ENCODE measurements at places on chromosomes 7 and 10. TPM values are rescaled to one million over a fixed set of nuclear protein-coding genes. Genes with fewer than 3 reads are reported as not detected.

Gene RAB19
- total RNA-seq, result not detected

Gene TEX36
- not detected for total RNA-seq

Gene FOXI2
- not detected for total RNA-seq

Gene CDK1
- total RNA-seq, result 14.3 TPM

Gene PDE6C
- total RNA-seq, result not detected

Gene HPS1
- 7.9 TPM for total RNA-seq

Gene SPDYE1
- not detected for total RNA-seq

Gene CNPY1
- 0.74 TPM for total RNA-seq

Gene C7orf57
- total RNA-seq, result 1.2 TPM

Gene CYP2W1
- not detected for total RNA-seq

Gene OPN4
- not detected for total RNA-seq

Gene CYP2C19
- 0.25 TPM for total RNA-seq

Gene OR6V1
- not detected for total RNA-seq

Gene CRHR2
- total RNA-seq, result 0.98 TPM

Data from temporal lobe (tissue), 4 donors.